HCT116 (cell line): ENCODE measurements at places on chromosomes 6 and 20.

- DNase-seq, result no peak
These were observed 47.6 kb upstream of the MAP3K4 start for GRCh38 chr6:160943997-160944396.

DNA sequence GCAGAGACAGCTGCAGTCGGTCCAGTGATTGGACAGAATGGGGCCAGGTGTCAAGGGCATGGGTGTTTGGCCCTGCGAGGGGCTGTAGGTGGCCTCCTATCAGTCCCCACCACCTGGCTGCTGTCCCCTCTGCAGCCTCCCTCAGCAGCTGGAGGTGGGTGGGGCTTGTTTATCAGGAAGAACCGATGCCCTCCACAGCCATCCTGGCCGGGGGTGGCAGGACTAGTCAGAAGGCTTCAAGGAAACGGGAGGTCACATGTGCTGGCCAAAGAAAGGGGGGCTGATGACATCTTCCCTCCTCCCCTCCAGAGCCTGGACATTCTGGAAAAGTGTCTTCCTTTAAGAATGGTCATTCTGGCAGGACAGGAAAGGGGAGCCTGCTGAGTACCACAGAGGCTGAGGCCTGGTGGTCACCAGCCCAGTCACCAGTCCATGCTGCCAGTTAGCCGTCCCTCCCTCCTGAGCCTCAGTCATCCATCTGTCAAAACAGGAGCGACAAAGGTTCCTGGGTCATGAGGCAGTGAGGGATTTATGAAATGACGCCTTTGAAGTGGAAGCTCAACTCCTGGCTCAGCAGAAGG lies 4.1 kb downstream of the FAM210B start:
- DNase-seq, result no peak

DNA sequence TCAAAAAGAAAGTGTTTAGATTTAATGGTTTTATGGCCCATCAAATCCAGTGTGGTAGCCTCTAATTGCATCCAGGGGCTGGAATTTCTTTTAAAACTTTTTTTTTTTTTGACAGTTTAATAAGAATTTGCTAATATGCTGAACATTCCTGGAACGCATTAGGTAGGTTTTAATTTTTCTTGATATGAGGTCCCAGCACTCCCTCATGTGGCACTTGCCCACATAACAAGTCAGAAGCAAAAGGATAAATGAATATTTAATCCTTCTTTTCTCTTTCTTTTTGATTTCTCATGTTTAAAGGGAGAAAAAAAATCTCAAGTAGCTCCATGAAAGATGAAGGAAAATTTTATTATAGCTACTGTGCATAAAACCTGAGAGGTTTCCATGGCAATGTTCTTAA lies 13.5 kb downstream of the HAO1 start:
- peak; percentile 12 for DNase-seq

- no peak for DNase-seq
These were observed 79.0 kb upstream of the CST7 start for GRCh38 chr20:24870057-24870456.

DNA sequence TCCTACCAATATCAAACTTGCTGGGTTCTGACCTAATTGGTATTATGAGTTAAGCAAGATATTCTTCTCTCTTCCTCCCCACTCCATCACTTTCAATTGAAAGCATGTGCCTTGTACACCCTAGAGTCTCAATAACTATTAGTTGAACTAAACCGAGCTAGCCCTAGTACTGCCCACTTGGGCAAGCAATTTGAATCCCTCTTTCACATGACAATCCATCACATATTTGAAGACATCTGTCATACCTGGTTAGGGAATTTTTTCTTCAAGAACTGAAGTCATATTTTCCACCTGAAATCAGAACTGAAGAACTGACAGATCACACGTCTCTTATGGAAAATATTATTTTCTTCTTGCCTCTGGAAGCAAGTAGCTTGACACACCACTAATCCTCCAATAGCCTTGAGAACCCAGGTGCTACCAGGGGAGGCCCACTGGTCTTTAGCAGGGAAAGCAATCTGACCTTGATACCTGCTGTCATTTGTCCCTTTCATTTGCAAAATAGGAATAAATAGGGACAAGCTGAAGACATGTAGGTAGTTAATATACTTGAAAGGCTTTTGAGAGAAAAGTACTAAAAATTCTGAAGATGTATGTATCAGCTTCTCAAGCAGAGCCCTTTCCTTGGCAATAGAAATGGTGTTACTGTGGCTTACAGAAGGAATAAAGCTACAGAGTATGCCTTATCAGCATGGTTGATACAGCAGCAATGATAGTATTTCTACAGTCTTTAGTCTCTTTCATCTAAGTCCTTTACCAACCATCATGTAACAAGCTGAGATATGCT lies 71.4 kb downstream of the GJA10 start:
- no peak for DNase-seq

- DNase-seq, result no peak
These were observed 104.9 kb upstream of the TSHZ2 start for GRCh38 chr20:52867305-52867704.

GRCh38 chr6:168100803-168101589 lies 22.0 kb upstream of the FRMD1 start:
- no peak for DNase-seq

GRCh38 chr6:144159223-144159622 lies 8.9 kb downstream of the STX11 start:
- no peak for DNase-seq

DNA sequence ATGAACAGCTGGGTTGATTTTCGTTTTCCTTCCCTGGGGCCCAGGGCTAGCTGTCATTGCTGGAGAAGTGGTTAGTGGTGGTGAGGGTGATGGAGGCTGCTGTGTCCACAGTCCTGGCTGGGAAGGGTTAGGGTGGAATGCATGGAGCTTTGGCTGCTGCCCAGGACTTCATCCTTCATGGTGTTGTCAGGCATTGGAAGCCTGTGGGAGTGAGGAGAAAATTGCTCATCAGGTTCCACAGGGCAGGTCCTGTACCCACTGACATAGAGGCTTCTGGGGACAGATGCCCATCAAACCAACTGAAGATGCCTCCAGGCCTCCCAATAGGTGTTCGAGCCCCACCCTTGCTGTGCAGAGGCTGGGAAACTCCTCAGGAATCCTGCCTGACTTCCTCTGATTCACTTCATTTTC lies 262.4 kb upstream of the SUPT3H start:
- no peak for DNase-seq

- DNase-seq, result no peak
These were observed 579.9 kb downstream of the EPM2A start for GRCh38 chr6:145155411-145155810.

GRCh38 chr20:1806456-1806855 lies 88.8 kb upstream of the SIRPA start:
- DNase-seq, result no peak

DNA sequence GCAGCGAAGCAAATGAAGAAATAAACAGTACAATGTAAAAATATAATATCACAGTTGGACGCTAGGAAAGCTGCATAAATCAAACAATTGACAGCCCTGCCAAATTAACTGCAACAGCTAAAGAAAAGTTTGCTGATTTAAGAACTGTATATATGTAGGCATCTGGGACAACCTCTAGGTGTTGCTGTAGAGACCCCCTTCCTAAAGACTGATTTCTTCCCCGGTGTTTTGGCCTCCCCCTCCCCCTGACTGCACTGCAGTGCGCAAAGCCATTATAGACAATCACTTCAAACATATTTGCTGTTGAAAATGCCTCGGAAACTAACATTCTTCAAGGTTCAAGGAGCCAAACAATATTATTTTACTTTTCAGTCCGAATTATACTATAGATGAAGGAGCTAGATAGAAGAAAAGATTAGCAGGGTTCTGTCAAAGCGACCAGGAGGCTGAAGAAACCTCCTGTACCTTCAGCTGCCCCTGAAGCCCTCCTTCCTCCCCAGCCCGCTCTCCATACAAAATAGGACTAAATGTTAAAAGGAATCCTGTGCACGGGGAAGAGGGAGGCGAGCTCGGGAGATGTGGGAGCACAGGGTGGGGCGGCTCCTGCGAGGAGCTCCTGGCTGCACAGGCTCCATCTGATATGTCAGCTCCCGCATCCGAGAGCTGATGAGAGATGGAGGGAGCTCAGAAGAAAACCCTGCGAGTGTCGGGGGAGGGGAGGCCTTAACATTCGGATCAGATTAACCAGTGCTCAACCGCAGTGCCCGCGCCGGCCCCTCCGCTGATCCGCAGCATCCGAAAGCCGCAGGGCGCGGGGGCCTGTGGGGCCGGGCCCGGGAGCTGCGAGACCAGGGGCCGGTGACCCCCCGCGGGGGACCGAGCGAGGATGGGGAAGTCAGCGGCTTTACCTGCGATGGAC lies 822 bp downstream of the ELOVL4 start:
- DNase-seq, result no peak

GRCh38 chr20:23270382-23270911 lies 80.1 kb upstream of the NXT1 start:
- no peak for DNase-seq

- no peak for DNase-seq
These were observed 436.6 kb downstream of the PRKN start for GRCh38 chr6:162290846-162291465.

- DNase-seq, result no peak
These were observed 10.1 kb downstream of the NAA20 start for GRCh38 chr20:20027284-20027683.

GRCh38 chr20:34506480-34506879 lies 9.7 kb upstream of the DYNLRB1 start:
- DNase-seq, result no peak

- DNase-seq, result no peak
These were observed 14.7 kb downstream of the ENPP3 start for GRCh38 chr6:131651782-131652181.

DNA sequence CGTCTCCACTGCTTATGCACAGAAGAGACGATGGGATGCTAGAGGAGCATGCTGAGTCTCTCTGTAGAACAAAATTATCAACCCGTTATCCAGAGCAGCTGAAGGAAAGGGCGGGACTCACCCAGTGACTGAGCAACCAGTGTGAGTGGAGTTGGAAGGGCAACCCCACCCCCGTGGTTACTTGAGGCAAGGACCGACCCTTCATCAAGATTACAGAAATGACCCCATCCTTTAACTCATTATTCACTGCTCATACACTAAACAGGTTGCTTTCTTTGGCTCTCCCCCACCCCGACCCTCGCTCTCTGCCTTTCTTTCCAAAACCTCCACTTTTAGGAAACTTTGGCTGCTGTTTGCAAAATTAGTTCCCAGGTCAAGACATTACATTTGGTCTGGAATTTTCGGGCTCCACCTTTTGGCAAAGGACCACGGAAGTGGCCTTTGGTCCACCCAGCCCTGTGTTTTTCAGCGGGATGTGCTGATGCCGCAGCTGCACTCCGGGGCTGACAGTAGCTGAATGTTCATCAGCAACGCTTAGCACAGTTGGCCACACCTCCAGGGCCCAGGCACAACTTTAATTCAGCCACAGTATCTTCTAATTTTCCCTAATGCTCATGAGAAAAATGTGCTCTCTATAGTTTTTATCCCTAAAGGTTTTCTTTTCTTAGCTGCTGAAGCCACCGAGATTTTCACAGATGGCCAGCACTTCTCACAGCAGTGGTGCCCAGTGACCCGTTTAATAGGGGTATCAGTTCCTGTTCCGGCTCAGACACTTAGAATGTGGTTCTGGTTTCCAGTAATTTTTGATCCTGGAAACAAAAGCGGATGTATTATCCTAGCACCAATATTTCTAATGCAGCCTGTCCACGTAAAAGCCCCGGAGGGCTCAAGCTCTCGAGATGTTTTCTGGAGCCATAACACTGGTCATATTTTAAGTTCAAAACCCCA lies 103.6 kb upstream of the NXT1 start:
- DNase-seq, result no peak

GRCh38 chr6:2412731-2413130 lies 167.3 kb upstream of the GMDS start:
- no peak for DNase-seq

DNA sequence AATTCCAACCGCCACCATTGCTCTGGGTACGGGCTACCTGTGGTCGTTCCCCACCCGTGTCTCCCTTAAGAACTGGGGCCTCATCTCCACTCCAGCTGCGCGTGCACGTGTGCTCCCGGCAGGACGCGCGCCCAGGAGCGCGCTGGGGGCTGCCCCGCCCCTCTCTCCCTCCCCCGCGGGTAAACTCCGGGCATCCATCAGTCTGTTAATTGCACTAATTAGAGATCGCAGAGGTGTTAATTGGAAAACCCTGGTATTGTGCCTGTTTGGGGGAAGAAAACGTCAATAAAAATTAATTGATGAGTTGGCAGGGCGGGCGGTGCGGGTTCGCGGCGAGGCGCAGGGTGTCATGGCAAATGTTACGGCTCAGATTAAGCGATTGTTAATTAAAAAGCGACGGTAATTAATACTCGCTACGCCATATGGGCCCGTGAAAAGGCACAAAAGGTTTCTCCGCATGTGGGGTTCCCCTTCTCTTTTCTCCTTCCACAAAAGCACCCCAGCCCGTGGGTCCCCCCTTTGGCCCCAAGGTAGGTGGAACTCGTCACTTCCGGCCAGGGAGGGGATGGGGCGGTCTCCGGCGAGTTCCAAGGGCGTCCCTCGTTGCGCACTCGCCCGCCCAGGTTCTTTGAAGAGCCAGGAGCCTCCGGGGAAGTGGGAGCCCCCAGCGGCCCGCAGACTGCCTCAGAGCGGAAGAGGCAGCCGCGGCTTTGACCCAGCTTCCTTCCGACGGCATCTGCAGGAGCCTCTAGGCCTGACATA lies 14.4 kb downstream of the FOXP4 start:
- DNase-seq, result no peak

DNA sequence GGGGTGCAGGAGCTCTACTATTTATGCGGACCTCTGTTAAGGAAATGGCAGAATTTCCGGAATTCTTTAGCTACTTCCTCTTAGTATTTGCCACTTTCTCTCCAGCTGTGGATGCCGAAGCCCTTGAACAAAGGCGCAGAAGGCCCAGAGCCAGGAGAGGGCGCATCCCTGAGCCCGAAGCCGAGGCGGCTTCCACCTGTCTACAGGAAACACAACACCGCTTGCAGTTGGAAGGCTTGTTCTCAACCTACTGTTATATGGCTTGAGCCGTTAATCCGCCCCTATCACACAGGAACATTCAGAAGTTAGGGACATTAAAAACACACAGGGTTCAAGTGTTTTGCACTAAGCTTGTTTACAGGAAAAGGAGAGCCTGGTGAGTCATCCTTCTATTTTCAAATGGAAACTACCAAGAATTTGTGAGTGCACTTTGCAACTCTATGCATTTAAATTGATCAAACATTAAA lies 417.1 kb downstream of the BCKDHB start:
- DNase-seq, result no peak

- no peak for DNase-seq
These were observed 50.9 kb upstream of the PDE10A start for GRCh38 chr6:165713845-165714466.

DNA sequence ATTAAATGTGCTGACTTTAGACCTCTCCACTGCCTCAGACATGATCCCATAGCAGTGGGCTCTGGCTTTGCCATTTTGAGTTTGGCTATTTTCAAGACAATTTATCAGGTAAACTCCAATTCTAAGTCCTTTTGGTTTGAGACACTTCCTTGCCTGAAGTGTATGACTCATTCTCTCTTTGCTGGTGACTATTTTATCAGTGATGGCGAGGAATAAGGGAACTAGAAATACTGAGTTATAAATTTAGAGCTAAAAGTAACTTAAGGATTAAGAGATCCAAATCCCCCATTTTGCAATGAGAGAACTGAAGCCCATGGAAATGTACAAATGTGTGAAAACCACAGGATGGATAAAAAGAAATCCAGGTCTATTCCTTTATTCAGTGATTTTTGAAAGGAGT lies 30.9 kb upstream of the CD83 start:
- DNase-seq, result no peak
